ENCODE measurements at places on chromosomes 7 and 10.

DNA sequence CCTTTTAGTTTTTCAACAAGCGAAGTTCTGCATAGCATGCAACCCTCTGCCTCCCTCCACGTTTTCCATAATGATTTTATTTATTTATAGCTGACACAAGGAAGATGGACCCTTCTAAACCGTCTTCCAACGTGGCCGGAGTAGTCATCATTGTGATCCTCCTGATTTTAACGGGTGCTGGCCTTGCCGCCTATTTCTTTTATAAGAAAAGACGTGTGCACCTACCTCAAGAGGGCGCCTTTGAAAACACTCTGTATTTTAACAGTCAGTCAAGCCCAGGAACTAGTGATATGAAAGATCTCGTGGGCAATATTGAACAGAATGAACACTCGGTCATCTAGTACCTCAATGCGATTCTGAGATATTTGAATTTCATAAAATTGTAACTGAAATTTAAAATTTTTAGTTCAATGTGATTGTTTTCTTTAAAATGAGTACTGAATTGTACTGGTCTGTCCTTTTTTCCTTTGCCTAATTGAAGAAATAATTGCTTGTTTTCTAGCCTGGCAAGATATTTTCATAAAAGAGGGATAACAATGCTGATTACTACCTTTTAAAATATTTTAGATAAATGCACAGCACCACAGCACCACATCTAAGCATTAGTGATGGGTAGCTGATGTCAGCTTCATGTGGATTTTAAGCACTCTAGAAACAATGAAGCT is 41.5 kb upstream of the SLC39A12 start:
- DNase-seq = no peak

- no peak for DNase-seq
Measured at GRCh38 chr10:127945948-127946711, 39.2 kb downstream of the PTPRE start.

GRCh38 chr10:43218206-43218950 is 48.5 kb downstream of the RASGEF1A start:
- no peak for DNase-seq

DNA sequence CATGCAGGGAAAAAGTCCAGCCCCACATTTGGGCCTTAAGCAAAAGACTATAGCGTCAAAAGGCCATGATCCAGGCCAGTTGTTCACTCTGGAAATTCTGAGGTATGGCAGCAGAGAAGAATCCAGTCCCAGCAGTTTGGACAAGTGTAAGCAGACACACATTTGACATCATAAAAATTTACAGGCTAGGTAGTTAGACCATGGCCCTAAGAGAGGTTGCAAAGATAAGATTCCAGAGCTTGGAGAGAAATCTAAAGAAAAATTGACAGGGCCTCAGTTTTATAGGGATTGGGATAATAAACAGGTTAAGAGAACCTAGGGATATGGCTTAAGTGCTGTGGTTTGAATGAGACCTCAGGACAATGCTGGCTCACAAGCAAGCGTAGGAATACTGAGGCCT is 884.4 kb upstream of the SORCS1 start:
- no peak for DNase-seq

DNA sequence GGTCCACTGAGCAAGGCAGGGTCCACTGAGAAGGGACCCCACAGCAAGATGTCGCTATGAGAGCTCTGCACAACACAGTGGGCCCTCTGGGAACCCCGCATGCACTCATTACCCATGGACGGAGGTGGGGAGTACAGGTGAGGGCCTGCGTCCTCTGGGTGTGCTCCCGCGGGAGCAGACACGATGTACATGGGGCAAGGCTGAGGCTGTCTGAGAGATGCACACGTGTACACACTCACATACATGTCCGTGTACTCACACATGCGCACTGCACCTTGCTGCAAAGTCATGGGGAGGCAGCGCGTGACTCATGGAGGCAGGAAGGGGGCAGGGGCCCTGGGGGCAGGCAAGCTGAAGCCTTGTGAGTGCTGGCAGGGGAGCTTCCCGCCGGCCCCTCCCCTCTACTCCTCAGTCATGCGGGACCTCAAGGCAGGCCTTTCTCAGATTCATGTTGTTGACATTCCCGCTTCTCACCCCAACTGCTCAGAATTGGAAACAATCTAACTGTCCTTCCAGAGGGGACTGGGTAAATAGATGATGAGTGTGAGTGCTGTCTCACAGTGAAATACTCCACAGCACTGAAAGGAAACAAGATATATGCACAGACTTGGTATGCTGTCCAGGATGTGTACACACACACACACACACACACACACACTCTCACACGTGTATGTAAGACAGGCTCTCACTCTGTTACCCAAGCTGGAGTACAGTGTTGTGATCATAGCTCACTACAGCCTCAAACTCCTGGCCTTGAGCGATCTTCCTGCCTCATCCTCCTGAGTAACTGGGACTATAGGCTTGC is 40.0 kb downstream of the GOLGA7B start:
- no peak for DNase-seq

DNA sequence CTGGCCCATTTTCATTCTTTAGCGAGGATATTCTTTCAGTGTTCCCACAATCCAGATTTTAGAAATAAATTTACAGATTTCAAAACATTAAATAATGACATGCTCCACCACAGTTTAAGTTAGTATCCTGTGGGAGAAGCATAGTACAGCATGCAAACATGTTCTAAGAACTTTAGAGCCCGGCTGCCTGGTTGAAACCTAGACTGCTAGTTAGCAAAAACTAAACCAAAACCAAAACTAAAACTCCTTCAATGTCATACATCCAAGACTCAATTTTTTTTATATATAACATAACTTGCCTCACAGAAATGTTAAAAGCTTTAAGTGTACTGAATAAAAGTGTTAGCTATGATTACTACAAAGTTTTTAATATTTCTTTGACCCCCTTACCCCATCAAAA is 17.0 kb downstream of the TRA2A start:
- no peak for DNase-seq

- no peak for DNase-seq
Measured at GRCh38 chr10:29636178-29636577, 1.4 kb upstream of the SVIL start.

DNA sequence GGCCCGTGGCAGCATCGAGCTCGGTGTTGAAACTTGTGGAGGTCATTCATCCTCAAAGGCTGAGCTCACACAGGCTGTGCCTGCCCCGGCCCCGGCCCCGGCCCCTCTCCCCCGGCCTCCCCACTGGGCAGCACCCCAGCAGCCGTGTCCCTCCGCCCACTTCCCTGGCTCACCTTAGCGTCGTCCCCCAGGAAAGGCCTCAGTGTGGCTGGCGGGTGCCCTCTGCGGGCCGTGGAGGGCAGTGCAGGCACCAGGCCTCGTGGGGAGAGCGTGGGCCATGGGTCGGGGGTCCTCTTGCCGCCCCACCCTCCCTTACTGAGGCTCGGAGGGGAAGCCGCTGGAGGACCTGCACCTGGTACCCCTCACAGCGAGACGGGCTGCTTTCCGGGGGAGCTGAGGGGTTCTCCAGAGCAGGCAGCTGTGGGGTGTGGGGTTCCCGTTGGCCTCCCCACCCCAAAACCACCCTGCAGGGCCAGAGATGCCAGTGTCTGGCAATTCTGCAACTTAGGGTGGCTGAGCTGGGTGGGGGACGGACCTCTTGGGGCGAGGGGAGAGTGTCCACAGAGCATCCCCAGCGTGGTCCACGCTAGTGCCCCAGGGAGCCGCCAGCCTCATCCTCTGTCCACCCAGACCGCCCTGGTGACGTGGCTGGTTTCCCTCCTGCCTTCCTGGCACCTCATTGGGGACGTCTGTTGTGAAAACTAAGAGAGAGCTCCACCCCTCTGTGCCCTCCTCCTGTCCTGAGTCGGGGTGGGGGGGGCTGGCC is 44.2 kb upstream of the DPYSL4 start:
- no peak for DNase-seq

All from stimulated activated CD8-positive, alpha-beta memory T cell treated with anti-CD3 and anti-CD28 coated beads, Interleukin-4, amount 100 ng/mL, for 1 hour (primary cell).